Kasumi-1 (cell line): ENCODE measurements at places on chromosomes 5 and 9.

- no peak for DNase-seq
Observed at GRCh38 chr5:158899211-158899610, 200.5 kb downstream of the EBF1 start.

DNA sequence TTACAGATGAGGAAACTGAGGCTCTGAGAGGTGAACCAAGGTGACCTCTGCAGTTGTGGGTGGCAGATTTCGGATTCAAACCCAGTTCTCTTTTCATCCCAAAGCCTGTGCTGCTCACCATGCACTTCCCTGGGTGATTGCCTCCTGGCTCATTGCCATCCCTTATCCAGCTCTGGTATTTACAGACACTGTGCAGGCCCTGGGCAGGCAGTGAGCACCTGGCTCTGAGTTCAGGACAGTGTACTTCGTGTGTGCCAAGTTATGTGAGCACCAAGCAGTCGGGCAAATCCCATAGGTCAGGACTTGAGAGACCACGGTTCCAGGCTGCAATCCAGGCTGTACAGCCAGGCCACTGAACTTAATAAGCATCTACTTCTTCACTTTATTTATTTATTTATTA is 1.4 kb downstream of the LRSAM1 start:
- DNase-seq, result no peak

GRCh38 chr5:54651482-54652076 is 134.0 kb downstream of the SNX18 start:
- no peak for DNase-seq

DNA sequence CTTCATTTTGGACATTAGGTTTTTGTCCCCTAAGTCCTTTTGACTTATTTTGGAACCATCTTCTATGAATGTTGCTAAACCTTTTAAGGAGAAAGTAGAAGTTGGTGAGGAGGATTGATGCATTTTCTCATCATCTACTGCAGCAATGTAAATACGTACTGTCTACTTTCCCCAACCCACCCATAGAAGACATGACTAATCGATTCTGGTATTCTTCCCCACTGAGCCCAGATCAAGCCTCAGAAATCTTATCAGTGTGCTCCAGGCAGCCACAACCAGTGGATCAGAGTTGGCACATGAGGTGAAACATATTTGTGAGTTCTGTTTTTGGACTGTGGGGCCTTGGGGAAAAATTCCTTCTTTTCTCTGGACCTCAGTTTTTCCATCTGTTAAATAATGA is 57.7 kb downstream of the FGF18 start:
- DNase-seq, result no peak

- no peak for DNase-seq
Observed at GRCh38 chr5:163509291-163509951, 4.0 kb downstream of the MAT2B start.

DNA sequence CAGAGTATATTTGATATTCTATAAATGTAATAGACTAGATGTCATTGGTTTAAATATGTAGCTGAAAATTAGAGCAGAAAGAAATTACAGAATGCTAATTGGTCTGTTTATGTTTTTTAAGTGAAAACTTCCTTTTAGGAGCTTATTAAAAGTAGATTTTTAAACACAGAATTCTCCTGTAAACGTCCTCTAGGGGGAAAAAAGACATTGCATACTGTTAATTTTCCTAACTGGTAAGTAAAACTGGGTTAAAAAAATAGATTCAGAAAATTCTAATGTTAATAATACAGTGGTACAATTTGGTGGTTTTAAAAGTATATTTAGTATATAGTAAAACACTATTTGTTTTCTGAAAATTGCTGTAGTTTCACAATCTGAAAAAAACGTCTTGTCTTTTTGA is 59.8 kb downstream of the ZCCHC7 start:
- DNase-seq, result no peak

GRCh38 chr9:37639109-37639762 is 11.5 kb upstream of the FRMPD1 start:
- no peak for DNase-seq

DNA sequence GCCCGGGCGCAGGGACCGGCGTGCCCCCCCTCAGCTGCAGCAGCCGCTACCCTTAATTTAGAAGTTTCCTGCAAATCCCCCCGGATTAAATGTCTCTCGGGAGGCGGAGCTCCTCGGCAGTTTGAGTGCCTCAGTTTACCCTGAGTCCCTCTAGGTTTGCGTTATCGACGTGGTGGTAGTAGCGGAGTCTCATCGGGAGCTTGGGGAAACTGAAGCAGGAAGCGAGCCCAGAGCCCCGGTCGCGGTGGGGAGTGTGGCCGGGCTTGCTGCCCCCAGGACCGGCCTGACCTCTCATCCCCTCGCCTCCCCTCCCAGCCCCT is 529 bp upstream of the TPM2 start:
- no peak for DNase-seq

- DNase-seq, result no peak
Observed at GRCh38 chr5:1510151-1510561, 13.6 kb downstream of the LPCAT1 start.

DNA sequence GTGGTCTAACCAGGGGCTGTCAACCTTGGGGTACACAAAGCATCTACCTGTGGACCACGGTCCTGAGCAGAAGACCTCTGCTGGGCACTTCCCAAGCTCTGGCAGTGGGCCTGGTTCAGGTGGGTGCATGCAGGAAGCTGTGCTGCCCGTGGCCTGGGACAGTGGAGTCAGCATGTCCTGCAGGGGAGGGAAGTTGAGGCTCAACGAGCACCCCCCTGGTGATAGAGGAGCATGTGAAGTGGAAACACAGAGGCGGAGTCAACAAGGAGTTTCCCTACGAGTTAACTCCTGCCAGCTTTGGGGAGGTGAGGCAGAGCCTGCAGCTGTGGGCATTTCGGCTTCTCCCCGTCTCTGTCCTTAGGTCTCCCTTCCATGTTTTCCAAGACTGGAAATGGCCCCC is 67.5 kb upstream of the IRX2 start:
- DNase-seq, result no peak

DNA sequence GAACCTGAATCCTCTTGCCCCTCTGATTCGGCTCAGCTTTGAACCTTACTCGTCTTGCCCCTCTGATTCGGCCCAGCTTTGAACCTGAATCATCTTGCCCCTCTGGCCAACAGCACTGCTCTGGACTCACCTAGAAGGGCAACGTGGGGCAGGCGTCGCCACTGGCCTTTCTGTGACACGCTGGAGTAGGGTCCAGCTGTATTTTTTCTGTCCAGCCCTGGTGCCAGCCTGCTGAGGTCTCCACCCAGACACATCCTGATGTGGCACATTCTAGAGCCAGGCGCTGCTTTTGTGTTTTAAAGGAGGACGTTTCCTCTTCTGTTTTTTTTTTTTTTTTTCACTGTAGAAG is 15.2 kb upstream of the CPEB4 start:
- no peak for DNase-seq

GRCh38 chr9:73845954-73846690 is 651.0 kb upstream of the RORB start:
- DNase-seq, result no peak

DNA sequence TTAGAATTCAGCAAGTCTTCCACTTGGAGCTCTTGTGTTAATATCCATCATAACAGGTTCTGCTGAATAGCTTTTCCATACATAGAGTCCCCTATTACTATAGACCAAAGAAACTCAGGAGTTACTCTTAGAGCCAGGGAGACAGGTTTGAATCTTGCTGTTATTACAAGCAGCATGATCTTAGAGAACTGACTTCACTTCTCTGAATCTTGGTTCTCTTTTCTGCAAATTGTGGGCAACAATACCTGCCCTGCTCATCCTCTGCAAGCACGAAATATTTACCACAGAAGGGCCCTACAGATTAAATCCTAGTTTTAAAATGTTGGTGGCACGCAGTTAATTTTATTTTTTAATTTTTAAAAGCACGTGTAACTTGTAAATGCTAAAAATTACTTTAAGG is 111.7 kb downstream of the TLR4 start:
- DNase-seq, result no peak

DNA sequence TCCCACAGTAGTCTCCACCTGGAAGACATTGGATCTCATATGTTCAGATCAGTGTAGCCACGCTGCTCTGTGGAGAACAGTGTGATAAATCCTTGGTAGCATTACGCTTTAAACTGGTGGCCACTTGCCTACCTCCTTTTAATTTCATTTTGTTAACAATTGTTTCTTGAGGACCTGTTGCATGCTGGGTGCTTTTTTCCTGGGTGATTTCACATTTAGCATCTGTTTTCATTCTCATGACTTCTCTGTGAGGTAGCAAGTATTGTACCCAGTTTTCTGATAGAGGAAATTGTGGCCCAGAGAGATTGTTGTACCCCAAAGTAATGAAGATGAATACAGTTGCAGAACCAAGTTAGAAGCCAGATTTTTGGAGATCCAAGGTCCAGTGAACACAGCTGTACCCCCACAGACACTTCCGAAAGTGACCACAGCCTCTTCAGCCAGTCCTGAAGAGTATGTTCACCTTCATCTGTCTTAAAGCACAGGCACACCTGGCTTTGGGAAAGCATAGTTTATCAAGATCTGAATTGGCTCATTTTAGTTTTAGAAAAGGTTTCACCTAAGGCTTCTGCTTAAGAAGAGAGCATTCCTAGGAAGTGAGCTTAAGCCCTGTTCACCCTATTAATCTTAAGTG is 75.2 kb downstream of the F2RL2 start:
- no peak for DNase-seq

DNA sequence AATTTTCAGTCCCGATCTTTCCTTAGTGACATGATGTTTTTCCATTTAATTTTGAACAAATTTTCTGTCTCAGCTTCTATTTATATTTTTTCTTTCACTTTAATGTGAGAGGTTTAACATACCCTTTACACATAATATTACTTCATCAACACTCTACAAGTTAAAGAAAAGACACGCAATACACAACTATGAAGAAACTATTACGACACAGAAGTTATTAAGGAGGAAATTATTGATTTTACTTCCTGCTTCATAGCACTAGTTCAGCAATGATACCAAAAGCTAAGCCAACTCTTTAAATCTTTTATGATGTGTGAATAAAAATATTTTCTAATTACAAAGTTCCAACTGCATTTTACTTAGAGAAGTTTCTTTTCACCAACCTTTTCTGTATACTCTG is 432.3 kb upstream of the DAB2 start:
- DNase-seq, result no peak

DNA sequence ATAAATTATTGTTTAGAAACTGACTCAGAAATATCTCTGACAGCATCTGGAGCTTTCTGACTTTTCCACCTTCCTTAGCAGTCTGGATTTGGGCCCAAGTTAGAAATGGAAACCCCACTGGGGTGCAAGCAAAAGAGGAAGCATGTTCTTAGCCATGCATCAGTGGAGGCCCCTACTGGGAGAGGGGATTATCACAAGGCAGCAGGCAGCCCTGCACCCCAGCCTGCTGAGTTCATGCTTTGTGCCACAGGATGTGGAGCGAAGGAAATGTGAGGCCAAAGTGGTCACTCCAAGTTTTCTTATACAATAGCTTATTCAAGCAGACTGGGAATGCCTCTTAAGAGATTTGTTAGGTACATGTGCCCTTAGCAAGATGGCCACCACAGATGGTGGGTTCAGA is 146.5 kb upstream of the TLX3 start:
- DNase-seq, result peak; percentile 18

- no peak for DNase-seq
Observed at GRCh38 chr9:12753931-12754330, 20.9 kb upstream of the LURAP1L start.

DNA sequence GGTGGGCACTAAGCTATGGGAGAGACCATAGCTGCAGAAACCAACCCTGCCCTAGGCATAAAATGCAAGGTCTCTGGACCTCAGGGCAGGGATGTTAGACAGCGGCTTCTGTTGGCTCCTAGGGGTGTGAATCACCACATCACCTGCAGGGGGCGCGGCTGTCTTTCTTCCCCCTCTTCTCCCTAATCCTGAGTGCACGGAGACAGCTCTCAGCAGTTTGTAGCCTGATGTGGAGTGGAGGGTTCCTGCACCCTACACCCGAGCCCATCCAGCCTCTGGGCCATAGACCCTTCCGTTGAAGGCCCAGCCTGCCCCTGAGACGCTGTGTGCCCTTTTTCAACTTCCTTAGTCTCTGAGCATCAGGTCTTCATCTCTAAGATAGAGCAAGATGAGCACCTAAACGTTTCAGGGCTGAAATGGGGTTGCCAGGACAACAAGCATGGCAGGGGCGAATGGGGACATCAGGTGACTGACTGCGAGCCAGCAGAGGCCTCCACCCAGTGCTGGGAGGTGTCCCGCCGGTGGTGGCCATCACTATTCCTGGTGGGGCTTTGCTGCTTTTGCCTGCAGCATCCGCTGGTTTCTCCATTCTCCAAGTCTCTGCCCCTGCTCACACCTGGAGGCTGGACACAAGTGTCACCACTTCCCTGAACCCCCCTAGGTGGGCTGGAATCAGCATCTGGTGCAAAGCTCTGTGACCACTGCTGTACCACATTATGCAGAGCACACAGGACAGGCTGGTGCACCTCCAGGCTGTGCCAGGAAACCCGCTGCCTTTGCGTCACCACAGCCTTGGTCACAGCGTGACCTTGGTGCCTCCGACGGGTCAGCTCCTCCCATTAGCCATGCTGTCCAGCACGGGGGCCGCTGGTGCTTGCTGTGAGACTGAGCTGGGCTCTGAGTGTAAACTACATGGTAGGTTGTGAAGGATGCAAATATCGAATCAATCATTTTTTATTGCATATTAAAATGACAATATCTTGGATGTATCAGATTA is 2.5 kb upstream of the SEC16A start:
- DNase-seq, result peak; percentile 71

GRCh38 chr5:159552751-159553150 is 222.5 kb upstream of the IL12B start:
- no peak for DNase-seq

GRCh38 chr9:73023025-73023541 is 70.2 kb upstream of the ALDH1A1 start:
- DNase-seq, result peak; percentile 75

- no peak for DNase-seq
Observed at GRCh38 chr5:40033411-40033810, 608.6 kb upstream of the DAB2 start.

DNA sequence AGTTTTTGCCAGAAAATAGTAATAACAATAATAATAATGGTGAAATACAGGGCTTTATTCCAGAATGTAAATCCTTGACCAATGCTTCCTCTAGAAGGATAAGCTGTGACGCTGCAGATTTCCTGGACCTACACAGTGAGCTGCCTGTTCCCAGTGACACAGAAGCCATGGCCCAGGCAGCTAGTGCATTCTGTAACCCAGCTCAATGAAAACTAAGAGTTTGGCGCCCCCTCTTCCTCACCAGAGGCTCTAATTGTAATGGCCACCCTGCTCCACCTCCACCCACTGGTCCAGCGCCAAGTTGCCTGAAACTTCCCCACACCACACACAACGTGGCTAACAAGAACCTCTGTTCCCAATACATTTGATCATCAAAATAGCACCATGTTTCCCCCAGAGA is 248.1 kb downstream of the CETN3 start:
- peak; percentile 67 for DNase-seq

DNA sequence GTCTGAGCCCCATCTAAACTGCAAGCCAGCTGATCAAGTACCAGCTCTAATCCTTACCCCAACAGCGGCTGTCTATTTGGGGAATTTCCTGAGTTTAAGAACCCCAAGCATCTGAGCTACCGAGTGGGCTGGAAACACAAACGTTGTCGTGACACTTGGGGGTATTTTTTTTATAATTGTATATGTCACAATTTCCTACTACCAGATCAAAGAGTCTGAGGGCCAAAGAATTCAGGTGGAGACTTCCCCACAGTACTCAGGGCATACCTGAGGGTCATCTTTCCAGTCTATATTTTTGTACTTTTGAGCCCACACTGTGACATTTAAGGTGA is 42.8 kb downstream of the PTTG1 start:
- DNase-seq, result no peak

- no peak for DNase-seq
Observed at GRCh38 chr5:147458581-147458980, 51.3 kb downstream of the DPYSL3 start.
